NCI-H446 treated with DMSO at 0.1 percent for 48 hours (cell line): ENCODE measurements at places on chromosomes 4 and X.

DNA sequence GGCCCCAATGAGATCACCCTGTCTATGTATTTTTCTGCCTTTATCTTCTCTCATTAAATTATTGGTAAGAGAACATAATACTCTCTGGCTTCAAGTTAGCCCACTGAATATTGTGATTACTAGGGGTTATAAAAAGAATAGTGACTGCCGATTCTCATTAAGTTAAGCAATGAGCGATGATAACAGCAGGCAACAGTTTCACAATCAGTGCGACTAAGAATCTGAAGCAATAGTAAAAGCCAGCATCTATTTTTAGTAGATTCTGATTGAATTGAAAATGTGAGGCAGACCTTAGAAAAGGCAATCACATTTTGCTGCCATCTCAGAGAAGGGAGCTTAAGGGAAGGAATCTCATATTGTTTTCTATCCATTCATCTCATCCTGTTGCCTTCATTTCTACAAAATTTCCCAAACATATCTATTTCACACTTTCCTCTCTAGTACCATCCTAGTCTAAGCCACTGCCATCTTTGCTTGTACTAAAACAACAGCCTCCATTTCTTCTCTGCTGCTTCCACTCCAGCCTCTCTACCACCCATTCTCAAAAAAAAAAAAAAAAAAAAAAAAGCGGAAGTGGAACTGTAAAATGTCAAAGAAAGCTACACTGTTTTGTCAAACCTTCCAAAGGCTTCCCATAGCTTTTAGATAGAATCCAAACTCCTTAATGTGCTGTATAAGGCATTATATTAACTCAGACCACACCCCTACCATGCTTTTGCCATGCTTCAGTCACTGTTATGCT lies 17.4 kb downstream of the GABRA4 start:
- no peak for DNase-seq

DNA sequence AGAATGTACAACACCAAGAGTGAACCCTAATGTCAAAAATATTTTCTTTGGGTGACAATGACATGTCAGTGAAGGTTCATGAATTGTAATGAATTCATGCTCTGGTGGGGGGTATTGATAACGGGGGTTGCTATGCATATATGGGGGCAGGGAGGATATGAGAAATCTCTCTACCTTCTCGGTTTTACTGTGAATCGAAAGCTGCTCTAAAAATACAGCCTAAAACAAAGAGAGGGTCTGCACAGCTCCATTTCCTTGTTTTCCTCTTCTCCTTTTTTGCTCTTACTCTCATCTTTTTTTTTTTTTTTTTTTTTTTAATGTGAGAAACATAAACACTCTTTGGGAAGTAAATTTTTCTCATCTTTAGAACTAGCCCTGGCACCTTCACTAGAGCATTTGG lies 85.8 kb downstream of the DCTD start:
- no peak for DNase-seq

DNA sequence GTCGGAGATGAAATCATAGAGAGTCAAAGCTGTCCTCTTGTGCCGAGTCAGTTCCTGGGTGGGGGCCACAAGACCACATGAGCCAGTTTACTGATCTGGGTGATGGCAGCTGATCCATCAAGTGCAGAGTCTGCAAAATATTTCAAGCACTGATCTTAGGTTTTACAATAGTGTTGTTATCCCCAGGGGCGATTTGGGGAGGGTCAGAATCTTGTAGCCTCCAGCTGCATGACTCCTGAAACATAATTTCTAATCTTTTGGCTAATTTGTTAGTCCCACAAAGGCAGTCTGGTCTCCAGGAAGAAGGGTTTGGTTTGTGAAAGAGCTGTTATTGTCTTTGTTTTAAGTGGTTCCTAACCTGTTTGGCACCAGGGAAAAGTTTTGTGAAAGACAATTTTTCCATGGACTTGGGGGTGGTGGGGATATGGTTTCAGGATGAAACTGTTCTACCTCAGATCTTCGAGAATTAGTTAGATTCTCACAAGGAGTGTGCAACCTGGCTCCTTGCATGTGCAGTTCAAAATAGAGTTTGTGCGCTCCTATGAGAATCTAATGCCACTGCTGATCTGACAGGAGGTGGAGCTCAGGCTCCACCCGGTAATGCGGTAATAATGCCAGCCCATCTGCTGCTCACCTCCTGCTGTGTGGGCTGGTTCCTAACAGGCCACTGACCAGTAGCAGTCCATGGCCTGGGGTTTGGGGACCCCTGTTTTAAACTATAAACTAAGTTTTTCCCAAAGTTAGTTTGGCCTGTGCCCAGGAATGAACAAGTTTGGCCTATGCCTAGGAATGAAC lies 29.2 kb downstream of the METAP1 start:
- DNase-seq: no peak

GRCh38 chr4:7752649-7753048 lies 187.0 kb downstream of the AFAP1 start:
- DNase-seq: no peak

DNA sequence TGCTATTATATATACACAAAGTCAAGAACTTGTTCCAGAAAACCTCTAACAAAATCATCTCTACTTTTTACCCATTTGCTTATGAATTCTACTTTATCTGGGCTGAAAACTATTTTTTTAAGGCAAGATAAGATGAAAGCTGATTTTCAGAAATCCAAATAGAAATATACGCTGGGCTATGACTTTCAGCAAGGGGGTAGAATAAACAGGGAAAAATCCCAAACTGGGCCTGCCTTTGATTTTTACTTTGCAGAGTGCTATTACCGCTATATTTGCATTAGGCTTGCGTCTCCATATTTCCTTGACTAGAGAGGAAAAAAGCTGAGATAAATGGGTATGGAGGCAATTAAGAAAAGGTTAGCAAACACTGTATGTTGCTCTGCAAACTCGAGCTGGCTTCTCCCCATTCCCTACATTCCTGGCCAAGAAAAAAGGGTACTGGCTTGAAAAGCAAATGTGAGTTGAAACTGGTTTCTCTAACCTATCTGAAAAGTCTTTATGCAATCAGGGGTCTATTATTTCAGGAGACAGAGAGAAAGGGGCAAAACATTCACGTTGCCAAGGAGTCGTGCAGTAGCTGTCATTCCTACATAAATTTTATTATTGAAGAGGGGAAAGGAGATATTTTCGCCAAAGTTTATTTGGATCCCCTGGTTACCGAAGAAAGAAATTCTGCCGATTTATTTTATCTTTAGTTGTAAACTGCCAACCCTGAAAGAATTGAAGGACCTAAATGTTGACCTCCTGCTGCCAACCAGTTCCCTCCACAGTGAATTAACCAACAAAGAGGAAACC lies 2.2 kb downstream of the TMEM47 start:
- DNase-seq: no peak

- no peak for DNase-seq
Measured at GRCh38 chrX:117335209-117335608, 781.4 kb downstream of the KLHL13 start.
